Epithelial cell of proximal tubule (primary cell): ENCODE measurements at places on chromosomes 11 and 22.

DNA sequence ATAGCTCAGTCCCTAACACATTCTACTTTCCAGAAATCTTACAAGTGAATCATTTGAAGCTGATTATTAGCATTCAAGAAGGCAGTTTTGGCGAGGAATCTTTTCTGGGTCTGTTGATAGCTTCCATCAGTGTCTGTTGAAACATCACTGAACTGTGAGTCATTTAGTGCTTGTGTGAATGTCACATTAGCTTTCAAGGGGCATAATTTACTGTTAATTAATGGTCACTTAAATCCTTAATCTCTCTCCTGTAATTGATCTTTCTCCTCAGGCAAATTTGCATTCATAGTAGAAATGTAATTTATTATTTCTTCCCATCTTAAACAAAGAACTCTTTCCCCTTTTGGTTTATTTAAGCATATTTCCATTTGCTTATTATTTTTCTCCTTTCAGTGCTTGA, 2.6 kb downstream of the HTR3B start:
- DNase-seq: no peak

DNA sequence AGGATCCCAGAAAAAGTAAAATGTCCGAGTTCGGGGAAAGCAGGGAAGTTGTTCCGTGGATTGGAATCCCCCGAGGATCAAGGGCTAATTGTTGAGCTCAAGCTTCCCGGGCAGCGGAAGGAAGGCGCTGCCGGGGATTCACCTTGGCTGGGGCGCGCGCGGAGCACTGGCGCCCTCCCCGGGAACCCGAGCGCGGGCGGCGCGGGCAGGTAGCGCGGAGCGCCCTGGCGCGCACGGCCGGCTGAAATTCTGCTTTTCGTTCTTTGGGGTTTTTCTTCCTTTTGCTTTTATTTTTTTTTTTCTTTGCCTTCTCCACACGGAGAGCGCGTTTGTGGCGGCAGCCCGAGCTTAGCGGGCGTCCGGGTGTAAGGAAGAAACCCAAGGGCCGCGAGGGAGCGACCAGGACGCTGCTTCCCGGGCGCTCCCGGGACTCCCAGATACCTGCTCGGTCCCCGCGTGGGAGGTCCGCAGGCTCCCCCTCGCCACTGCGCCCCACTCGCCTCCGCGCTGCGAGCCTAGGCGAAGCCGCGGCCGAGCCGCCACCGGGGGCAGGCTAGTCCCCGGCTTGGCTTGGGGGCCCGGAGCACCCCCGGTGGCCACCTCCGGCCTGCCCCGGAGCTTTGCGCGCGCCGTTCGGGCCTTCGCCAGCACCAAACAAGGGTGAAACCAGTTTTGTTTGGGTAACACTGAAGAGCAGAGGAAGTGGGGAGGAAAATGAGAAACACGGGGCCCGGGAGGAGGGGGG, 4.8 kb upstream of the IGF2 start:
- DNase-seq: no peak

DNA sequence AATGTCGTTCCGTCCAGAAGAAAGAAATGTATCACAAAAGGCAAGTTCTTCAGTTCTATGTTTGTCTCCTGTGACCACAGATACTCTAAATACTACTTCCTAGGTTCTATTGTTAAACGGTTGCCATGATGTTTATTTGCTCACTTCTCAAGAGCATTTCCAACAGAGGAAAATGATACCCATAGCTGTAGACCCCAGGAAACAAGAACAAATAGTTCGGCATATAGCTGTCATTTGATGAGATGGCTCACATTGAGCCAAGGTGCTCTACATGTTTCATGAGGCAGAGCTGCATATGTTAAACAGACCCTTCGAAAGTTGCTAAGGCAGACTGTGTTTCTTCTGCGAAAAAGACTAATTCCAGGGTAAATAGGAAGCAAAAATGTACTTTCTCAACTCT, 15.4 kb upstream of the ANGPTL5 start:
- no peak for DNase-seq

DNA sequence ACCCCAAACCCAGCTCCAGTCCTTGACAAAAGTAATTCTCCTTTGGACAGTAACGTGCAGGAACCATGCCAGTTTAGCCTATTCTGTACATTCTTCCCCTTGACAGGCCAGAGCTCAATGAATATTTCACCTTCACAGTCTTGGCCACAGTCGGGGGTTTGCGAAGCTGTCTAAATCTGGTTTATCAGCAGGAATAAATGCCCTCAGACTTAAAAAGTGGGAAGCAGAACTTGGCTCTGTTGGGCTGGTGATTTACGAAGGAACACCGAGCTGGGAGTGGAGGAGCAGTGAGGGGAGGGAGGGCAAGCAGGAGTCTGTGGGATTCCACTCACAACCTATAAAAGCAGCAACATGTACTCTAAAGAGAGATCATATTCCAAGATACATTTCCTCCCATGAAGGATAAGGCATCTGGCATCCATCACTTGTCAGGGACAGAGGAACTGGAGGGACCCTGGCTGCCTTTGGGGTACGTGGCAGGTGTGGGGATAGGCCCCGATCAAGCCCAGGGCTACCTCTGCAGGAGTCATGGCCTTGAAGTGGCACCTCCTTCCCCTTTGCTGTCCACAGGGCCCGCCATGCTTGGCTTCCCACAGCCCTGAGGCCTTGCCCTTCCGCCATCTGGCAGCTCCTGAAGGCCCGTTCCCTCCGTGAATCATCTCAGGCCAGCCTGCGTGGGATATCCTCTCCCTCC, 154.3 kb downstream of the ADAMTS15 start:
- DNase-seq: no peak
